ENCODE measurements at places on chromosomes 4 and X. TPM values are rescaled to one million over a fixed set of nuclear protein-coding genes. Genes with fewer than 3 reads are reported as not detected.

DNA sequence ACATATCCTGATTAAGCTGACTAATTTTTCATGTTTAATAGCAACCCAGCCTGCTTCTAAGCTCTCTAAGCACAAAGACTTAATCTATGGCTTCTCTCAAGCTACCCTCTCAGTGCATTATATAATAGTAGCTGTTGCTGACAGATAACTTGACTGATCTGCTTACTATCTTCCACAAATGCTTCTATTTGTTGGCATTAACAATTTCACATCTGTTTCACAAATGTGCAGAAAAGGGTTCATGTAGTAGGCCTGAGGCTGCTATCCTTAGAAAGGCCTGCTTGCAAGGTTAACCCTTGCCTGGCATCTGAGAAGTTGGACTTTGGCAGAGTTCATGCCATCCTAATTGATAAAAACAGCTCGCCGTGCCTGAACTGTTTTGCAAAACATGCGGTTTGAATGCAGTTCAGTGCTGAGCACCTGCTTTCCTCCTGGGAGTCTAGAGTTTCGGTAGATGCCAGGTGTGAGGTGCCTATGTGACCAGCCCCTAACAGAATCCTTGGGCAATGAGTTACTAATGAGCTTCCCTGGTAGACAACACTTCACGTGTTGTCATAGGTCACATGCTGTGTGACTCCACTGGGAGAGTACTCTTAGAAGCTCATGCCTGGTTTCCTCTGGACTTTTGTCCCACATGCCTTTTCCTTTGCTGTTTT lies 68.4 kb downstream of the NSG1 start:
- DNase-seq = no peak

DNA sequence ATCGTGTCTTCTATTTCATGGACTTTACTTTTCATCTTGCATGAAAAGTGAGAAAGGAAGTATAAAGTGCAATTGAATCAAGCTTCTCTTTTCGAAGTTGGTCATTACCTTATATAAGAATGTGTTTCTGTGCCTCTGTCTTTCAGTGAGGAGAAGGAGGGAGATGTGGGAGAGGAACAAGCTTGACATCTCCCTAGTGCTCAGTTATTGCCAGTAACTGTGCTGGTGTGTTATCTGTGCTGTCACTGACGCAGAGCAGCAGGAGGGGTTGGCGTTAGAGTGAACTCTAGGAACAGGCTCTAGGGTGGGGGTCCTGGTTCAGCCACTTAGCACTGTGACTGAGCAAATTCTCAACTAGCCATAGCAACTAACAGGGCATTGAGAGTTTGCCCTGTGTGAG lies 34.0 kb upstream of the TBC1D9 start:
- DNase-seq = no peak

GRCh38 chr4:158581161-158581560 lies 59.5 kb downstream of the RXFP1 start:
- no peak for DNase-seq

GRCh38 chr4:17884511-17884910 lies 73.7 kb downstream of the NCAPG start:
- no peak for DNase-seq

- no peak for DNase-seq
These were observed 312.4 kb downstream of the DHRSX start for GRCh38 chrX:2188330-2188792.

CXorf51A gene
- not detected for polyA plus RNA-seq

OPRPN gene
- polyA plus RNA-seq = not detected

DNA sequence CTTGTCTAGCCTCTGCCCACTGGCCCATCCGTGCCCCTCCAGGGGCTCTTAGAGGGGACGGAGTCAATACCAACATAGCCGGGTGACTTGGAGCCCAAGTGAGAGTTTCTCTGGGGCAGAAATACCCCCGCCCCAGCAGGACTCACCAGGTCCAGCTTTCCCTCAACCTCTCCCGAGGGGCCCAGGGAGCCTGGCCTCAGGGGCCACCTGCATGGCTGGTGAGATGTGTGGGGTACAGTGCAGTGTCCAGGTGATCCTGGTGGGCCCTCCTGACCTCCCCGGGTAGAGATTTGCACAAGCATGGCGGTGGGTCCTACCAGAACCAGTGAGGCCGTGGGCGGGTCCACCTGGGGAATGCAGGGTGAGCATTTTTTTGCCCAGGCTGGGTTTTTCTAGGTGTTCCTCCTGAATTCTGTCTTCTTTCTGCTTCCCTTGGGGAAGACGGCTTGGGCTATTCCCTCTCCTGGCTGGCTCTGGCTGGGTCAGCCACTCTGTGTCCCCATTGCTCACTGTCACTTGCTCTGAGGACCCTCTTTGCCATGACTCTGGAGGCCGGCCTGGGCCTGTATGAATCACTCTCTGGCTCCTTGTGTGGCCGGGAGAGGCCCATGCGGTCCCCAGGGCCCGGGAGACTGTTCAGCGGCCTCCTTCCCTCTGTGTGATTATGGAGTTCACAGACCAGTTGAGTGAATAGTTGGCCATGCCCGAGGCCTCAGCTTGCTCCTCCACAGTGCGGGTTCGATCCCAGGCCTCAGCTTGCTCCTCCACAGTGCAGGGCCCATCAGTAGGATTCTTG lies 71.0 kb upstream of the NKX1-1 start:
- no peak for DNase-seq

- DNase-seq = no peak
These were observed 34.3 kb upstream of the IGFBP7 start for GRCh38 chr4:57144466-57144865.

KLHL4 gene
- polyA plus RNA-seq = 4.1 TPM

DNA sequence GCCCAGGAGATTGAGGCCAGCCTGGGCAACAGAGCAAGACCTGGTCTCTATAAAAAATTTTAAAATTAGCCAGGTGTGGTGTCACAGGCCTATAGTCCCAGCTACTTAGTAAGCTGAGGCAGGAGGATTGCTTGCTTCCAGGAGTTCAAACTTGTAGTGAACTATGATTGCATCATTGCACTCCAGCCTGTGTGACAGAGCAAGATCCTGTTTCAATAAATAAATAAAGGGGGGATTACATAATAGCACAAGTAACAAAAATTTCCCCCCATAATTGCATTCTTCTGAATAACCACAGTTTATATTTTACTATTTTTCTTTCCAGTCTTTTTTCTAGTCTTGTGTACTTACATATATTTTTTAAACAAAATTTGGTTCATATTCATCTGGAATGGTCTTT lies 135.6 kb downstream of the CHIC2 start:
- no peak for DNase-seq

DNA sequence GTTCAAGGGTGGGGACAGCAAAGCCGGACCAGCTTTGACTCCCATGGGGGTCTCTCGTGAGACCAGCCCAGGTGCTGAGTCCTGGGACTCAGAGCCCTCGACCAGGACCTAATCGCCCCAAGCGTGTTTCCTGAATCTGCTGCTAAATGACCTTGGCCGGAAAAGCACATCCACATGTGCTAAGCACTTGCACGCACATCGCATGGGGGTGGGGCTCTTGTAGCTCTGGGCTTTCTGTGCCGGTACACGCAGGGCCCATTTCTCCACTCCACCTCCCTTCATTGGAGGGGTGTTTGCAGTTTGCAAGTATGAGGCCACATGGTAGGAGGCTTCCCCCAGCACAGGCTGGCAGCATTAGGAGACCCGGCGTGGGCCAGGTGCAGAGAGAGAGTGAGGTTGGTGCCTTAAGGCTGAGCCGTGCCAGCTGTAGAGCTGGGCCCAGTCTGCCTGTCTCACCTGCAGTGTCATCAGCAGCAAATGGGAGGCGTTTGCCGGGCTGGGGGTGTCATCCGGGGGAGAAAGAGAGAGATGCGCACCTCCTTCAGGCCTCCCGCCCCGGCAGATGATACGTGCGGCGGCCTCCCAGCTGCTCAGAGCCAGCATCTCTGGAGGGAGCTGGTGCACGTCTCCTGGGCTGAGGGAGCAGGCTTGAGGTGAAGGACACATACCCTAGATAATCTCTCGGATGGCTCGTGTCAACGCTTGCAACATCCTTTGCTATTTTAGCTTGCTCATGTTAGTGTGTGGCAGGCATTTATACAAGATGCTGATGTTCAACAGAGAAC lies 45.2 kb upstream of the CLCN4 start:
- DNase-seq = no peak

DNA sequence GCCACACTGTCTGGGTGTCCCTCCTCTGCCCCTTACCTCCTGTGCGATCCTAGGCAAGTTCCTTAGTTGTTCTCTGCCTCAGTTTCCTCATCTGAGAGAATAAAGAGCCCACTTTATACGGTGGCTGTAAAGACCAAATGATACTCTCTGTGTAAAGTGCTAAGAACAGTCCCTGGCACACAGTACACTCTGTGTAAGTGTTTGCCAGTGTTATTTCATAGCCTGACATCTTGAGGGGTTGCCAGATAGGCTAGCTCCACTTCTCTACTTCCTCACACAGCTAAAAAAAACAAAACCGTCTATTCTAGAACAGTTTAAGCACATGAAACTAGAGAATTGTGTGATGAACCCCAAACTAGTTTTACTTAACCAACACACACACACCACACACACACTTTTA lies 17.1 kb downstream of the SPON2 start:
- no peak for DNase-seq

- DNase-seq = no peak
These were observed 20.3 kb upstream of the GTPBP6 start for GRCh38 chrX:338836-339400.

EGF gene
- 28.3 TPM for polyA plus RNA-seq

DNA sequence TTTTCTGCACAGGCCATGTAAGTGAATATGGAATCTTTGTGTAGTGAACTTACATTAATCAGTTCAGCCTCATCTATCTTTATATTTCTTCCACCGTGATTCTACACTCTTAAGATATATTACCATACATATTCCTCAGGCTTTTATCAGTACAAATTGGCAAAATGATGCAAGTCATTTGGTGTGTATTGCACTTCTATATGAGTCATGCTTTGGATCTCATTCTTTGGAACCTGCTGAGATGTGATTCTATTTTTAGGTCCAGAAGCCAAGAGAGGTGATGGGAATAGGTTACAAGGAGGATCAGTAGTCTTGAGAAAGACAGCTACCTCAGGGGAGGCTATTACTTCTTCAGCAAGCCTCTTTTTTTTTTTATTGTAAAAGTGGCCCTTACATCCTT lies 204.4 kb downstream of the ZNF330 start:
- DNase-seq = no peak

DNA sequence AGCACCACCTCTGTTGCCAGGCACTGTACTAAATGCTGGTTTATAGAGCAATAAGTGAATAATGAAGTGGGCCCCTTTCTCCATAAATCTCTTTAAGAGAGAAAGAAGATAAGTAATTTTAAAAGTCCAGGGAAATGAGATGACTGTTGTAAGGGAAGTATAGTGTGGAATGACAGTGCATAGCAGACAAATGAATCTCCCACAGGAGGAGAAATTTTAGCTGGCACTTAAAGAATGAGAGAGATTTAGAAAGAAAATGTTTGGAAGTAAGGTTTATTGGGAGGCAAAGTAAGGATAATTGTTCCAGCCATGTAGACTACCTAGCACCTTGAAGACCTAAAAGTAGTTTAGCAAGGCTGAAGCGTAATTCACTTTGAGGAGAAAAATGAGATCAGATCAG lies 1081.1 kb upstream of the PABPC4L start:
- DNase-seq = no peak

DNA sequence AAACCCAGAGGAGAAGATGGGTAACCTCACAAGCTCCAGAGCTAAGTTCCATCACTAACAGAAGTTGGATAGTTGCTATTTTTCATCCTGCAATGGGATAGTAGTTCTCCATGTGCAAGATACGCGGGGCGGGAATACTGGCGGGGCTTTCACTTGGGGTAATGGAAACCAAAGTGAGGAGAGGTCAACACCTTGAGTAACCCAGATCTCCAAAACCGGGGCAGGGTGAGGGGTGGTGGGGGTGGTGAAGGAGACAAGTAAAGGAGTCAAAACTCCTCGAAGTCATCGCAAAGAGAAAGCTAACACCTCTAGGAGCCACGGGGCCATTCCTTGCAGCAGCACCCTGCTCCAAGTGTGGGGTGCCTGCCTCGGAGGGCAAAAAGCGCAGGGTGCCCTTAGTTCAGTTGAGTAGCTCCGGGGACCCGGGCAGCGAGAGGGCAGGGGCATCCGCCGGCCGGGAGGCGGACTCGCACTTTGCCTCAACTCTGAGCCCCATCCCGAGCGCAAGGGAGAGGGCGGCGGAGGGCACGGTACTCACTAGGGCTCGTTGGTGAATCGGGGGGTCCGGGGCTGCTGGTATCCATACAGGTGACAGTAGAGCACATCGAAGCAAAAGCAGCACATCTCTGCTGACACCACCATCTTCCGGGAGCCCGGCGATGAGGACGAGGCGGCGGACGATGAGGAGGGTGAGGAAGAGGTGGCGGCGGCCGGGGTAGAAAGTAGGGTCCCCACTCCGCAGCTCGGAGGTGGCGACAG lies 645 bp downstream of the AMMECR1 start:
- peak; percentile 32 for DNase-seq

ITM2A gene
- 60.3 TPM for polyA plus RNA-seq

DNA sequence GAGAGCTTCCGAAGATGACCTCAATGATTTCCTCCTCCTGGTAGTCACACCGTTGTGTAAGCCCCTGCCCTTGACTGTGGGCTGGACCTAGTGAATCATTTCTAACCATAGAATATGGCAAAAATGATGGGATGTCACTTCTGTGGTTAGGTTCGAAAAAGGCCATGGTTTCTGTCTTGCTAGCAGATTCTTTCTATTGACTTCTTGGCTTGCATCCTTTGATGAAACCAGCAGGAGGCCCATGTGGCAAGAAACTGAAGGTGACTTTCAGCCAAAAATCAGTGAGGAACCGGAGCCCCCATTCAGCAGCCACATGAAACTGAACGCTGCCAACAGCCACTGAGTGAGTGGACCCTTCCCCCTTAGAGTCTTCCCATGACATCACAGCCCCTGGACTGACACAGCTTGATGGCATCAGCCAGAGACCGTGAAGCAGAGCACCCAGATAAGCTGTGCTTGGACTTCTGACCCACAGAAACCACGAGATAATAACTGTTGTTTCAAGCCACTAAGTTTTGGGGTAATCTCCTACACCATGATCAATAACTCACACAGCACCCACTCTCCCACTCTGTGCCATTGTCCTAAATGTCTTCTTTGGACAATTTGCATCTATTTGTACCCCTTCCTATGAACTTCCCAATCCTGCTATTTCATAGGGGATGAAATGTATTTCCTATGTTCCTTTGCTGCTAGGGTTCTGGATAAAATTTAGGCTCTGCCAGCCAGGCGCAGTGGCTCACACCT lies 148.0 kb upstream of the STX18 start:
- DNase-seq = peak; percentile 69

SSX4B gene
- not detected for polyA plus RNA-seq

- DNase-seq = no peak
These were observed 295.8 kb upstream of the SLC7A11 start for GRCh38 chr4:138537731-138538490.

SYP gene
- 20.2 TPM for polyA plus RNA-seq

- no peak for DNase-seq
These were observed 77.9 kb downstream of the CLNK start for GRCh38 chr4:10606483-10607155.

FGA gene
- polyA plus RNA-seq = 23.0 TPM

RPS3A gene
- 4,115 TPM for polyA plus RNA-seq

DNA sequence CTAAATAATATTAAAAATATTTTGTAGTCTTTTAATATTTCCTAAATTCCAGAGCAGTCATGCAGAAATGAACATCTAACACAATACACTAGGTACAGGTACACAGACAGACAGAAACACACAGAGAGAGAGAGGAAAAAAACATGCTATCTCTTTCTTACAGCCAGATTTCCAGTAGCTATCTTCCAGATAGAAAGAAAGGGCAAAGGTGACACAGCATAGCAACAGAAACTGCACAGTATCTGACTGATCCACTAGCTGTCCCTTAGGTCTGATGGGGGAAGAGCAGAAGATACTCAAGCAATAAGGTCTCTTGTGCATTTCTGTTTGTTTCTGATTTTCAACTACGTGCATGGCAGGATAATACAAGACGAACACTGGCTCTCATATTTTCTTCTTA lies 7.8 kb downstream of the FBXW7 start:
- peak; percentile 43 for DNase-seq

GRCh38 chrX:38142610-38143009 lies 78.1 kb downstream of the SRPX start:
- no peak for DNase-seq

NSG1 gene
- 30.1 TPM for polyA plus RNA-seq

Measured in large intestine (tissue), 12 donors.